ENCODE measurements at places on chromosomes 7 and 10. TPM values are rescaled to one million over a fixed set of nuclear protein-coding genes. Genes with fewer than 3 reads are reported as not detected.

- DNase-seq = no peak
Measured at GRCh38 chr7:142776206-142776844, 5.6 kb downstream of the PRSS2 start.

DNA sequence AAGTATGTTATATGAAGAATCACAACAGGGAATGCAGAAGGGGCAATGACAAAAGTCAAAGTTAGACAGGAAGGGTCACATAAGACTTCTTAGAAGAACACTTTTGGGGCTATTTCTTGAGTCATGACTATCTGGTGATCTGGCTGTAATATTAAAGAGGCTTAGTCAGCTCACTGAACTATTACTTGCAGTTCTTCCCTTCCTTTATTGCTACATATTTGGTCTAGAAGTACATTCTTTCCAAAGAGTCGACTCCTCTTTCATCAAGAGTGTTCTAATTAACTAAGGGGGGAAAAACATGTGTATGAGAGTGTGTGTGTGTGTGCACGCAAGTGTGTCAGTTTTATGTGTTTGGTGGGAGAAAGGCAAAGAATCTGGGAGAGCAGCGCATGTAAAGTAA is 247.3 kb upstream of the LRRTM3 start:
- no peak for DNase-seq

- no peak for DNase-seq
Measured at GRCh38 chr7:19146699-19147098, 1.5 kb upstream of the FERD3L start.

GRCh38 chr10:18254086-18254485 is 113.9 kb downstream of the CACNB2 start:
- no peak for DNase-seq

The GTF2IRD2 gene
- 21.3 TPM for total RNA-seq

The SH2B2 gene
- total RNA-seq = 0.99 TPM

The SFTPD gene
- 0.69 TPM for total RNA-seq
